CD8-positive, alpha-beta T cell (primary cell): ENCODE measurements at places on chromosomes 11 and 22.

DNA sequence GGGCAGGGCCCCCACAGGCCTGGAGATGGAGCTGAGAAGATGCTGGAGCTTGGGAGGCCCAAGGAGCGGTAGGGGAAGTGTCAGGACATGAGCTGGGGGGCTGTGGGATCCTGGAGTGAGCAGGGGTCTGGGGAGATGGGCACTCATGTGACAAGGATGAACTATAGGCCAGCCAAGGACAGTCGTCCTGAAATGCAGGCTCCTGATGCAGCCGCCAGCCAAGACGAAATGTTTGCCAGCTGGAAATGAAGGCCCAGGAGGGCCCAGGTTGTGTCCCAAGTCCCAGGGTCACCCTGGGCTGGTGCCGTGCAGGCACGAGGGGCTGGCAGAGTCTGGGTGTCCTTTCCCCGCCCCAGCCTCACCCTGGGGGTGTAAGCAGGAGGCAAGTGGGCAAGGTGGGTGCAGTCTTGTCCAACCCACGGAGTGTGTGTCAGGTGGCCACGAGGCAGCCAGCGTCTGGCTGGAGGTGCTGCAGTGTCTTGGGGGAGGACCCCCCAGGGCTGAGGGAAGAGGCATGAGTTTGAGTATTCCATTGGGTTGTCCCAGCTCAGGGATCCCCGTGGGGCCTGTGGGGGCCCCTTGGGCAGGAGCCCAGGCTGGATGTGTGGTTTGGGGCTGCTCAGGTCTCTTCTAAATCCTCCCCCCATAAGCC lies 21.4 kb downstream of the MRGPRG start:
- DNase-seq = no peak

- no peak for DNase-seq
Observed at GRCh38 chr11:74932169-74932568, 16.7 kb downstream of the XRRA1 start.

- no peak for DNase-seq
Observed at GRCh38 chr22:37126383-37126782, 16.9 kb upstream of the TMPRSS6 start.

GRCh38 chr22:42794551-42795510 lies 62.2 kb downstream of the ARFGAP3 start:
- DNase-seq = no peak

- DNase-seq = no peak
Observed at GRCh38 chr11:12636871-12637410, 37.3 kb upstream of the TEAD1 start.

- no peak for DNase-seq
Observed at GRCh38 chr11:68763181-68763721, 11.9 kb upstream of the TESMIN start.

DNA sequence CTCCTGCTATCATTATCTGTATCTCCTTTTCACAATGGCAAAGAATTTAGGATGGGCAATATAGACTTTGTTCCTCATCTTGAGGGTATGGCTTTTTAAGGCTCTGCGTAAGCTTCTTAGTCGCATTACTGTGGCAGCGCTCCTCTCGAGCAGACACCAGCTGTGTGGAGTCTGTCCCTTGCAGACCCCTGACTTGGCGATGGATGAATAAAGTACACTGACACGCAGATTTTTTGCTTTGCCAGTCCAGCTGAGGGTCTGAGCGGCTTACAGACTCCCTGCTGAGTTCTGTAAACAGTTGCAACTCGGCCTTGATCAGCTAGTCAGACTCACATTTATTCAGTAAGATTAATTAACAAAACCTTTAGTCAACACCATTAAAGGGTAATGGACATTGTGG lies 390.0 kb upstream of the CNTN5 start:
- no peak for DNase-seq

GRCh38 chr22:35930933-35931332 lies 97.7 kb downstream of the RBFOX2 start:
- DNase-seq = peak; percentile 6

DNA sequence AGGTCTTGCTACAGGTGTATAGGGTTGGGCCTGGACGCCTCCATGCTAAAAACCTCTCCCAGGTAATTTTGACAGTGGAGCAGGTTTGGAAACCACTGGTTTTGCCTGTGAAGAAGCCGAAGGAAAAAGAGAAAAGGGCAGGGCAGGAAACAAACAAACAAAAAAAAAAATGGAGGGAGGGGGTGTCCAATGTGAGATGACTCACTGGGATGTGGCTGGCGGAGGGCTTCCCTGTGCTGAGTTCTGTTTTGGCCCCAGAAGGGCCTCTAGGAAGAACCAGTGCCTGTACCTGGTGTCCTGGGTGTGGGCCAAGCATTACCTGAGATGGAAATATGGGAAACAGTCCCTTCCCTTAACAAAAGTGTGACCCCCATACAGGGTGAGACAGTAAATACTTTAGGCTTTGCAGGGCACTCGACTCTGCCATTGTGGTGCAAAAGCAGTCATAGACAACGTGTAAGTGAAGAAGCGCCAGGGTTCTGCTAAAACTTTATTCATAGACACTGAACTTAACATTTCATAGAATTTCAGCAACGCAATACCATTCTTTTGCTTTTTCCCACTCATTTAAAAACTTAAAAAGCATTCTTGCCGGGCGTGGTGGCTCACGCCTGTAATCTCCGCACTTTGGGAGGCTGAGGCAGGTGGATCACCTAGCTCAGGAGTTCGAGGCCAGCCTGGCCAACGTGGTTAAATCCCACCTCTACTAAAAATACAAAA lies 9.5 kb upstream of the DGKZ start:
- no peak for DNase-seq

- no peak for DNase-seq
Observed at GRCh38 chr11:76789443-76789719, 6.2 kb downstream of the TSKU start.

- peak; percentile 17 for DNase-seq
Observed at GRCh38 chr11:22690871-22691270, 24.5 kb downstream of the GAS2 start.

DNA sequence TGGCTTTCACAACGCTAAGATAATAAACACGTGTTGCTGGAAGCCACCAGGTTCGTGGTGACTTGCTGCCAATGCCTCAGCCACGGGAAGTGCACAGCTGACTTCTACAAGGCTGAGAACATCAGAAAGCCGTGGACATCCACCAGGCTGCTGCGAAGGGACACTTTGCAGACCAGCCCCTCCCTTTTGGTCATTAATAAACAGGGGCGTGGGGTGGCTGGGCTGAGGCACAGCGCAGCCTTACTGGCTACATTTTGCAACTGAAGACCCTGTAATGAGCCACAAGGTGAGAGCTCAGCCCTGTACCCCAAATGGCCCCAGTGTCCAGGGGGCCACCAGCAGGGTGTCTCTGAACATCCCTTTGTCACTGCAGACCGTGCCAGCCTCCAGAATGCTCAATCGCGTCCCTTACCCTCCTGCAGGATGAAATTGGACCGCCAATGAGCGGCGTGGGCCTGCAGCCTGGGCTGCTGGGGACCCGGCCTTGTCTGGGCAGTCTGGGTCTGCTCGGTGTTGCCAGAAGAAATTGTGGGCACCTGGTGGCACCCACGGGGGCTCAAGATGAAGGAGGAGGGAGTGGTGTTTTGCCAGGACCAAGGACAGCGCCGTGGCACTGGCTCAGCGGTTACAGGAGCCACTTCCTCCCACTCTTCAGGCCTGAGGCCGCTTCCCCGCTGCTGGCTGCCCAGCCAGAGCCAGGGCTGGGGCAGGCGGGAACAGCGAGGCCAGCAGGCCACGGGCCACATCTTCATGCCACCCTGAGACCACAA lies 181.9 kb downstream of the CTTN start:
- DNase-seq = no peak

DNA sequence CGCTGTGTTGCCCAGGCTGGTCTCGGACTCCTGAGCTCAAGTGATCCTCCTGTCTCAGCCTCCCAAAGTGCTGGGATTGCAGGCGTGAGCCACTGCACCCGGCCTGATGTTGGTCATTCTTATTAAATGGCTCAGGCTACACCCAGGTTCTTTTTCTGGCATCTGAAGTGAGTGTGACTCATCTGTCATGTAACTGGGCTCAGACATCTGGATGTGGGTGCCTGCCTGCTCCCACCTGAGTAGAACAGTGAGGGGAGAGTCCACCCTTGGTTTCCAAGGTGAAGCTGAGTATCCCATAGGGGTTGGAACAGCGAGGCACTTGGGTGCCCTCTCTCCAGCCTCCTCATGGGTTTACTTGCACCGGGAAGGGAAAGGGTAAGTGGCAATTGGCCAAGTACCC lies 36.7 kb upstream of the EIF3D start:
- no peak for DNase-seq

GRCh38 chr11:128523641-128524040 lies 63.7 kb downstream of the ETS1 start:
- no peak for DNase-seq

DNA sequence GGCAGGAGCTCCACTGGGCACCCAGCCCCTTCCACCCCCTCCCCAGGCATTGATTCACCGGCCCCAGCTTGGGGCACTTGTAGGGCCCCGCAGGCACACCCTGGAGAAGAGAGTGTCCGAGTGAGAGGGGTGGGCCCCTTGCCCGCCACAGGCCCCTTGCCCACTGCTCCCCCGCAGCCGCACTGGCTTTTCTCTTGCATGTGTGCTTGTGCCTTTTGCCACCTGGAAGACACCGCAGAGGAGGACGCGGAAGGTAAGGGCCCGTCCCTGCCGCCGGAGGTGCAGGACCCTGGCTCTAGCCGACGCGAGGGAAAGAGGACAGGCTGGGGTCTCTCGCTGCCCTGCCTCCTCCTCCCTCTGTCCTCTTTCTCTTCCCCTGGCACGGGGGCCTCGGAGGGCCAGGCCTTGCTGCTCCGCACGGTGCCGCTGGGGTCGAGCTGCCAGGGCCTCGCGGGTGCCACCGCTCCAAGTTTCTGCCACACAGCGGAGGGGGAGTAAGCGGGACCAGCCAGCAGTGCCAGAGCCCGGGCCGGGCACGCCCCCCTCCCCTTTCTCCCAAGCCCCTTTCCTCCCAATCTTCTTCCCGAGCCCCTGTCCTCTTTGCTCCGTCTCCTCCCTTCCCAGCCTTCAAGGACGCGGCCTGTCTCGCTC lies 9.5 kb downstream of the TNNT3 start:
- no peak for DNase-seq

GRCh38 chr22:25067851-25068421 lies 115.4 kb downstream of the KIAA1671 start:
- peak; percentile 97 for DNase-seq

- DNase-seq = no peak
Observed at GRCh38 chr22:46933040-46933930, 170.8 kb downstream of the TBC1D22A start.

- DNase-seq = no peak
Observed at GRCh38 chr11:132601875-132602274, 930.4 kb downstream of the OPCML start.

- no peak for DNase-seq
Observed at GRCh38 chr22:45638834-45639746, 32.5 kb upstream of the ATXN10 start.

DNA sequence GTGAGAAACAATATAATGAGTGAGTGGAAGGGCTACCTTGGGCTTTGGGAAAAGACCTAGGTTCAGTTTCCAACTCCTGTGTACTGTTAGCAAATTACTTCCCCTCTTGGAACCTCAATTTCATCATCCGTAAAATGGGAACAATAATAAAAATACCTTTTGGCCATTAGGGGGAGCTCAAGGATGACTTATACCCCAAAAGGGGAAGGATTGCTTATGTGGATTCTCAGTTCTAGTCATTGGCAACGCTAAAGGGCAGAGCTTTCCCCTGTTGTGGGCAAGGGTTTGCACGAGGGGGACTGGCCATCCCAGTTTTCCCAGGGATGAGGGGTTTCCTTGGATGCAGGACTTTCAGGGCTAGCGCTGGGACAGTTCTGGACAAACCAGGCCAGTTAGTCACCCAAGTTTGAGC lies 3.1 kb upstream of the COMMD9 start:
- DNase-seq = no peak

DNA sequence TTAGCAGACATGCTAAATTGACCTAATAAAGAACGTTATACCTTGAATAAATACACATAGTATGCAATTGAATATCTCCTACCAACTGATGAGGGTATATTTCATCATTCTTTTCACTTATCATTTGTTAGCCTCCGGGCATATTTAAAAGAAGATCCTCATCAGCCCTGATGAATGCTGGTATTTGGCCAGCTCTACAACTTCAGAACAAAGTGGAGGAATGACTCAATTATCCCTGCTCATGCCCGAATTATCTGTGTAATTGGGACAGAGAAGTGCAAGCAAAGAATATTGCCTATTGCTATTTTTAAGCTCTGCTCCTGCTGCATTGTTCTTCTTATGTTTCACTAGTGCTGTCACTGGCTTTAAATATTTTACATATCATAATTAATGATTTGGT lies 622.1 kb downstream of the METTL15 start:
- DNase-seq = no peak

DNA sequence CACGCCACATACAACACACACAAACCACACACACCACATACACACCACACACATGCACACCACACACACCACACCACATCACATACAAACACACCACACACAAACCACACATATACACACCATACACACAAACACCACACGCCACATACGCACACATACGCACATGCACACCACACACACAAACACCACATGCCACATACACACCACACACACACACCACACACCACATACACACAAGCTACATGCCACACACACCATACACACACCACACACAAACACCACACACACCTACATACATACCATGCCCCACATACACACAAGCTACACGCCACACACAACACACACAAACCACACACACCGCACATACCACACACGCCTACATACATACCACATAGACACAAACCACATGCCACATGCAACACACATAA lies 15.7 kb upstream of the TH start:
- DNase-seq = no peak

DNA sequence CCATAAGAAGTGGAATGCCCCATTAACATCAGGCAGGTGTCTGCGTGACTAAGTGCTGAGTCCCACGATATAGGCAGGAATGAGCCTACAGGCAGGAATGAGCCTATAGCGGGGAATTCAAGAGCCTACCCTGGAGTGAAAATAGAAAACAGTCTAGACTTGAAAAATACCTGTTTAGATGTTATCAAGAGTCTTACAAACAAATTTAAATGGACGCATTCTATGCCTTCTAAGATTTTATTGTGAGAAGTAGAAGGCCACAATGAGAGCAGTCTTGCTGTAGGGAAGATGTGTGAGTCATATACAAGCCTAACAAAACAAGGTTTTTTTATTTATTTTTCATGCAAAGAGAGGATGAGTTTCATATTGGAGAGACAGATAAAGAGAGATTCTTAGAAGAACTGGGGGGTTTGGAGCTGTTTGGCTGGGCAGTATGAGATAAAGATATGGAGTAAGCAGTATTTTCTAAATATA lies 200.8 kb upstream of the ZC3H12C start:
- no peak for DNase-seq

DNA sequence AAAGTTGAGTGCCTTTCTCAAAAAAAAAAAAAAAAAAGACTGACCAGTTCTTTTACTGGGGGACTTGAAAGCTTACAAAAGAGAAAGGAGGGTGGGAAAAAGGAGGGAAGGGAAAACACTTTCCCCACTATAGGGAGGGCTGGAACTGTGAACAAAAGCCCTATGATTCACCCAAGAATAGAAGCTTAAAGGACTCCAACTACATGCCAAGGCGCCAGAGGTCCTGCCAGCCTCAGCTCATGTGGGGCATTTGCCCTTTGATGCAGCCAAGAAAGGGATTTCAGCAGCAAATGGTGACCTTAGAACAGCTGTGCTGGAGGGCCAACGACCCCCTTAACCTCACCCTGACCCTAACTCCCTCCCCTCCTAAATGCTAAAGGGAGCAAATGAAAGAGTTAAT lies 160.0 kb downstream of the NTM start:
- DNase-seq = no peak
